ENCODE measurements at places on chromosomes 5 and 9.

DNA sequence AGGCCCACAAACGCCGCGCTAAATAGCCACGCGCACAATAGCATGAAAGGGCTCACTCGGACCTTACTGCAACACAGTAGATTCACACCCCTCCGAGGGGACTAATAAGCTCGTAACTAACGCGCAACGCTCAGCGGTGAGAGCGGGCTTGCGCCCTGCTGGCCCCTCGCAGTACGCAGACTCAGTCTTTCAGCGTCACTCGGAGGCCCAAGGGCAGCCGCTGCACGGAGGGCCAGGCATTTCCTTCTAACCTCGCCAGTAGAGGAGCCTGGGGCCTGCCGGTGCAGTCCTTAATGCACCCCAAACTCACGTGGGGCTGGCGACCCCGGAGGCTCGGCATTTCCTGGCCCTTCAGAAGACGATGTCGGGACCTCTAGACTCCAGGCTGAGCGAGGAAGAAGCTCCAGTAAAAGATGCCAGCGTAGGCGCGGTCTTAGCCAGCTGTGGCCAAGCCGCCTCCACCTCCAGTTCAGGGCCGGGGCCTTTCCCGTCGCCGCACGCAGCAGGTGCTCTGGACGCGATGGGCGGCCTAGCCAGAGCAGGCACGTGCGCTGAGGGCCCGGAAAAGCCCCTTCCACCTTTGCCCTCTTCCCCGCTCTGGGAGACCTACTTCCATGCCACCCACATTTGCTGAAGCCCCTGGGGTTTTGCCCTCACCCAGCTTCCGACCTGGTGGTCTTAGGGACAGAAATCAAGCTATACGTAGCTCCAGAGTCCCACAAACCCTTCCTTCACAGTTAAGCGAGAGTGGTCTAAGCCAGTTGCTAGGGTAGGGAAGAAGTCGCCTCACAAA is 38.3 kb upstream of the TIFAB start:
- DNase-seq, result no peak

GRCh38 chr5:30197662-30198061 is 995.8 kb upstream of the CDH6 start:
- DNase-seq, result no peak

- no peak for DNase-seq
Measured at GRCh38 chr5:90560771-90561170, 2.2 kb downstream of the ADGRV1 start.

GRCh38 chr5:41435276-41435675 is 75.1 kb downstream of the PLCXD3 start:
- no peak for DNase-seq

GRCh38 chr9:117084221-117084620 is 330.6 kb downstream of the ASTN2 start:
- no peak for DNase-seq

DNA sequence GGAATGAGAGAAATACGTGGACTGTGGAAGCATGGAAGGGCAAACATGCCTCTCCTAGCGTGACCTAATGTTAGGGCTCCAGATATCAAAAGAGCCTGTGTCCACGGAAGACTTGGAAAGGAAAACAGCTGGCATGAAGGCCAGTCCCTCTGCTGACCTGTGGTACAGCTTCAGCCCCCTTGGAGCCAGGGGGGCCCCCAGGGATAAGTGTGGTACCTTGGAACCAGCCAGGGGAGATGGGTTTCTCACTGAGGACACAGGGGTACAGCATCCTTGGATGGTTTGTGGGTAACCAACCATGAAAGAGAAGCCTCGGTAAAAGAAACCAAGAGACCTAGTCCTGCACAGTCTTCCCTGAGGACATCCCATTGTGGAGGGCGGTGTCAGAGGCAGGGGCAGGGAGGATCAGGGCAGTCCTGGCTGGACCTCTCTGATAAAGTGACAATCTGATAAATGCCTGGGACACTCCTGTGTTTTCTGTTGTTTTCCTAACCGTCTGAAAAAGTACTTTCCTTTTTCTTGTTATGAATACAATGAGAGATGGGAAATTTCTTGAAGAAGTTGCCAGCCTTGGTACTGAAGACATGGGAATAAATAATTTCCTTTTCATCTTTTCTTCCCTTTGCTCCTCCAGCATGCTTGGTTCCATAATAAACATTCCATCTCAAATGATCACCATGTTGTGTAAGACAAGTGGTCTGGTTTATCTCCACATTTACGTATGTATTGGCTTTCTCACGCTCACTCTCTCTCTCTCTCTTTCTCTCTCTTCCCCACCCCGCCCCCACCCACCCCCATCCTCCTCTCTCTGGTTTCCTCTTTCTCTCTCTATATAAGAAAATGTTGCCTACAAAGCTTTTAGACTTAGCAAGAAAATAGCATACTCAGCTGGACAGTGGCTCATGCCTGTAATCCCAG is 102.1 kb downstream of the SUSD1 start:
- DNase-seq, result no peak

GRCh38 chr5:80109646-80110478 is 74.7 kb downstream of the THBS4 start:
- peak; percentile 52 for DNase-seq

GRCh38 chr5:147626464-147626863 is 116.6 kb upstream of the DPYSL3 start:
- no peak for DNase-seq

GRCh38 chr5:144453753-144454152 is 283.1 kb downstream of the KCTD16 start:
- DNase-seq, result no peak

- no peak for DNase-seq
Measured at GRCh38 chr9:92632641-92633040, 37.3 kb downstream of the IPPK start.

DNA sequence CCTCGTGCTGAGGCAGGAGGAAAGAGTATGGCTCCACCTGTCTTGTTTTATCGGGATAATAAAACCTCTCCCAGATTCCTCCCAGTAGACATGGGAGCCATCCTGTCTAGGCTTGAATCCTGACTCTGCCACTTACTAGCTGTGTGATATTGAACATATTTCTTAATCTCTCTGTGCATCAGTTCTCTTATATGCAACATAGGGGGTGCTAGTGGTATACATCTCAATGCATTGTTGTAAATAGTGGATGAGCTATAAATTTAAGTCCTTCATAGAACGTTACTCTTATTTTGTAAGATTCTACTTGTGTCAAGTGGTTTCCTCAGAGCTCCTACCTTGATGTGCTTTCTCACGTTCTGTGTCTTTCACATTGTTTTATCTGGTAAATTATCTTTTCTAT is 417.7 kb upstream of the POU5F2 start:
- no peak for DNase-seq

- DNase-seq, result peak; percentile 94
Measured at GRCh38 chr9:93064392-93065134, 6.1 kb downstream of the SUSD3 start.

DNA sequence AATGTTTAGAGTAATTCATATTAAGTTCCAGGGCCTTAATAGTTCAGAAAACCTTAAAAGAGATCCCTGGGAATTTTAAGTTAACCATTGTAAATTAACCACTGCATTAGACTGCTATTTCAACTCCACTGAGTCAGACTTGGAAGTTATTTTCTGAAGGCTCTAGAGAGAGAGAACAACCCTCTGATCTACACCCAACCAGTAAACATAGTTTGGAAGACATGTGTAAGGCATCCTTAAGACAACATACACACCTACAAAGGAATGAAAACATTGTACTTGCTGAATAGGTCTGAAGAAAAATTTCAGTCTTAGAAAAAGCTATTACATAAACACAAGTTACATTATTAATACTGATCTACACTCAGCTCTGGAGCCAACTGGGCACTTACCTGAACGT is 158.2 kb upstream of the FST start:
- no peak for DNase-seq

DNA sequence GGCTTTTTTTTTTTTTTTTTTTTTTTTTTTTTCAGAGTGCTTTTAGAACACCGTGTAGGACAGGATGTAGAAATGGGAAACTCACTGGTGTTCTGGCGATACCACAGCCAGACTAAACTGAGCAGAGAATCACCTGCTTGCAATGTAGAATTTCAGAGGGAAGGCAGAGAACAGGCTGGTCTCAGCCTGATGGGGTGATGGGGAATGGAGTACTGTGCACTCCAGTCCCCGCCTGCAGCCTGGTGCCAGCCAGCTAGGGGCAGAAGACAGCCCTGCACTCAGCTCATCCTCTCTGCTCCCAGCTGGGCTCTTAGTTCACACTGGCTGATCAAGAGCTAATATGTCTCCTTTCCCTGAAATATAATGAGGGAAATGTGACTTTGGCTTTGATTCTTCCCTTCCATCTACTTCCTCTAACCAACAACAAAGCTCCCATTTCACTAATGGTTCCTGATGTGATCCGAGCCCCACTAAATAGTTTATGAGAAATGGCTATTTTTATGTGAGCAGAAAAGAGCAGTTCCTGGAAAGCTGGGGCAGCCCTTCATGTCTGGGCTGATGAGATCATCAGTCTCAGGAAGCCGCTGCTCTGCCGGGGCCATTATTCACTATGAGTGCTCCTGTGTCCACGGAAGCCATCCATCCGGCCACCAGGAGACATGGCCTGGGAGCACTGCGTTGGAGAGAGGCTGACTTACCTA is 209.7 kb downstream of the GADD45G start:
- no peak for DNase-seq

- no peak for DNase-seq
Measured at GRCh38 chr9:23830929-23831730, 5.1 kb upstream of the ELAVL2 start.

DNA sequence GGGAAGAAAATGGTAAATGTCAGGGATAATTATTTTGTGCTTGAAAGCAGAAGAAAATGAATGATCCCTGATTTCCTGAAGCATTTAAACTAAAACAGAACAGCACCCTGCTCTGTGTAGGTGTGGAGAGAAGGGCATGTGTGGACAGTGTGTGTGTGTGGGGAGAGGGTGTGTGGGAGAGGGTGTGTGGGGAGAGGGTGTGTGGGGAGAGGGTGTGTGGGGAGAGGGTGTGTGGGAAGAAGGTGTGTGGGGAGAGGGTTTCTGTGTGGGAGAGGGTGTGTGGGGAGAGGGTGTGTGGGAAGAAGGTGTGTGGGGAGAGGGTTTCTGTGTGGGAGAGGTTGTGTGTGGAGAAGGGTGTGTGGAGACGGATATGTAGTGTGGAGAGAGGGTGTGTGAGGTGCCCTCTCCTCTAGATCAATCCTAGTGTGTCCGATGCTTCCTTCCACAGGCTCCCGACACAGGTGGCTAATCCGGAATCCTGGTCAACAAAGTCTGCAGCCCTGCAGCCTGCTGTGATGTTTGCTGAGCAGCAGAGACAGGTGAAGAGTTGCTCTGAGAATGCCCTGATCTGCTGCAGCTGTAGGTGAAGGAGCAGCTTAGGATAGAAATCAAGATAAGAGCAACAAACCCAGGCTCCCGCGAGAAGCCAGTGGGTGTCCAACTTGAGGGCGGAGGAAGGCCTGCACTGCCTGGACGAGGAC is 15.5 kb downstream of the IRX4 start:
- no peak for DNase-seq

DNA sequence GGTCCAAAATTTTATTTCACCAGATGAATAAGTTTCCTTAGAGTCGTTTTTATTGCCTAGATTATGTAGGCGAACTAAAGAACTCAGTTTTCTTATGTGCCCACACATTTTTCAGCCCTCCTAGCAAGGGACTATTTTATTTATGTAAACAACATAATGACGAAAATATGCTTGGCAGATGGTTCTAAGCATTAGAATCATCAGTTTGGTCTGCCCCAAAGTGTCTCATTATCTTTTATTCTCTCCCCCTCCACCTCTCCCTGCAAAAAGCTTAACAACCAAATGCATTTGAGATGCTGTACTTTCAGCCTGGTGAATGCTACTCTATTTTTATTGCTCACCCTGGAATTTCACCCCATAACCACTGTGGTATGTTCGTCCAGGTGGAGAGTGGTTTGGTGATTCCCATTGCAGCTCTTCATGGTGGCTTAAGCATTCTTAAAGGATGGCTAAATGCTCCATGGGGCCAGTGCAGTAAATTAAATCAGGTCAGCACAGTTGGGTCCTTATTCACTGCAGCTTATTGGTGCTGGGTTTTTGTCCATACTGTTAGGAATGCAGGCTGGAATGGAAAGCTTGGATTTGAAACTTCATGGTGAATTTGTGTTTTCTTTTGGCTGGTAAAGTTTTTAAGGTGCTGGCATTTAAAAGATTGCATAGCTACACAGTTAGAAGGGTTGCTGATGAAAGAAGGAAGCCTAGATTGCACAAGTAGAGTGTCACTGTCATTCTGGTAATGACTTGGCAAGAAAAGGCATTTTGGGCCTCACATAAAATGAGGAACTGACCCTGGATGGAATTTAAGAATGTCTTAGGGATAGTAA is 39.2 kb downstream of the TLE4 start:
- no peak for DNase-seq

- DNase-seq, result no peak
Measured at GRCh38 chr9:130824643-130825350, 10.3 kb upstream of the ABL1 start.

DNA sequence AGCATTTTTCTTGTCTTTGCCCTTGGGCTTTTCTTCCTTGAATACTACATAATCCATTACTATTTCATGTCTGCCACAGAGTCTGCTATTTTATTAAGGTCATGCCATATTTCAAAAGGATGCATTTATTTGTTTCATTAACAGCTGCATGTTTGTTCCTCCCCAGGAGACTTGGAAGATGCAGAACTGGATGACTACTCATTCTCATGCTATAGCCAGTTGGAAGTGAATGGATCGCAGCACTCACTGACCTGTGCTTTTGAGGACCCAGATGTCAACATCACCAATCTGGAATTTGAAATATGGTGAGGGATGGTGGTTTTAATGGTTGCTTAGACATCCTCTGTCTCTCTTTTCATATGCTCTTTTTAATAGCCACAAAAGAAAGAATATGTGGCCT is 4.0 kb downstream of the IL7R start:
- DNase-seq, result no peak

DNA sequence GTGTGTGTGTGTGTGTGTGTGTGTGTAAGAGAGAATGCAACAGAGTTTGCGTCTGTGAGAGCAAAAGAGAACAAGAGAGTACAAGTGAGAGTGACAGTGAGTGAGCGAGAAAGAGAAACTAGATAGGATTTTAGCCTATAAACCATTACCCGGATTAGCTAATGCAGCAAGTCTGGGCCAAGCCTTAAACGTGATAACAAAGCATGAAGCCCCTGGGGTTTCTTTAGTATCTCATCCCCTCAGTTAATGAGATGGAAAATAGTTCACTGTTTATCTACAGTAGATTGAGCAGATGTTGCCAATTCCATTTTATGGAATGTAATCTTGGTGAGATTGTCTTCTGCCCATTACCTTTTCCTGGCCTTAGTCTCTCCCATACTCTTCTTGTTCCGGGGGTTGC is 114.5 kb downstream of the MAT2B start:
- DNase-seq, result no peak

DNA sequence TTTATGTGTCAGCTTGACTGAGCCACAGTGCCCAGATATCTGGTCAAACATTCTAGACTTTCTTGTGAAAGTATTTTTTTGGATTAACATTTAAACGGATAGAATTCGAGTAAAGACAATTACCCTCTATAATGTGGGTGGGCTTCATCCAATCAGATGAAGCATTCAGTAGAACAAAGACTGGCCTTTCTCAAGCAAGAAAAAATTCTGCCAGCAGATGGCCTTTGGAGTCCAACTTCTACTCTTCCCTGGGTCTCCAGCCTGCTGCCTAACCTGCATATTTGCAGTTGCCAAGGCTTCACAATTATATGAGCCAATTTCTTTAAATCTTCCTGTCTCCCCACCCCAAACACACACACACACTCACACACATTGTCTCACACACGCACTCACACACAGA is 86.4 kb downstream of the MED10 start:
- DNase-seq, result no peak

All from GM12878 (cell line).